ENCODE measurements at places on chromosomes 6 and 20. TPM values are rescaled to one million over a fixed set of nuclear protein-coding genes. Genes with fewer than 3 reads are reported as not detected.

The CASP8AP2 gene
- total RNA-seq, result 36.1 TPM

The SLC32A1 gene
- total RNA-seq, result not detected

The UST gene
- 1.6 TPM for total RNA-seq

DNA sequence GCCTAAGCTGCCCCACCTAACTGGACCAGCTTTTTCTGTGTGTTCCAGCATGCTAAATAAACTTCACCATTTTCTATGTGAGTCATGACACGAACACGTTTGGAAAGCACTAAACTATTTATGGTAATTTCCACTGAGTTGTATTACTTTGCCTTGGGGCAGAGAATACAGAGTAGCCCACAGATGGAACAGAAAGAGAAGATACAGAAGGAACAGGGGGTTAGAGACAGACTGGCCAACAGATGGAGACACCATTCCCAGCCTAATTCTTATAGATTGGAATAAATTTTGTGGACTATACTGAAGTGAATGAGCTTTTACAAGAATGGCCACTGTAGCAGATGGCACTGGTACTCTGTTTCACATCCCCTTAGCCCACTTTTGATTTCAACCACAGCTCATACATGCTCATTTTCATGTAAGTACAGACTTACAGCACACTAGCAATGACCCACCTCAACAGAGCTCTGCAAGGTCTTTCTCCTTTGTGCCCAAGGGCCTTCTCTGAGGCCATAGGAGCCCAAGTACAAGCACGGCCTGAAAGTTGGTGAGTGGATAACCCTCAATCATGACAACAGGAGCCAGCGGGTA lies 13.1 kb upstream of the NT5DC1 start:
- no peak for DNase-seq

GRCh38 chr6:168116975-168117899 lies 38.2 kb upstream of the FRMD1 start:
- DNase-seq, result no peak

- DNase-seq, result no peak
These were observed 135.3 kb upstream of the BMP2 start for GRCh38 chr20:6632187-6632586.

All from activated T-cell treated with anti-CD3 and anti-CD28 coated beads, Interleukin-2, amount 50 U/mL, for 72 hours (primary cell).